ENCODE measurements at places on chromosomes 16 and 17.

DNA sequence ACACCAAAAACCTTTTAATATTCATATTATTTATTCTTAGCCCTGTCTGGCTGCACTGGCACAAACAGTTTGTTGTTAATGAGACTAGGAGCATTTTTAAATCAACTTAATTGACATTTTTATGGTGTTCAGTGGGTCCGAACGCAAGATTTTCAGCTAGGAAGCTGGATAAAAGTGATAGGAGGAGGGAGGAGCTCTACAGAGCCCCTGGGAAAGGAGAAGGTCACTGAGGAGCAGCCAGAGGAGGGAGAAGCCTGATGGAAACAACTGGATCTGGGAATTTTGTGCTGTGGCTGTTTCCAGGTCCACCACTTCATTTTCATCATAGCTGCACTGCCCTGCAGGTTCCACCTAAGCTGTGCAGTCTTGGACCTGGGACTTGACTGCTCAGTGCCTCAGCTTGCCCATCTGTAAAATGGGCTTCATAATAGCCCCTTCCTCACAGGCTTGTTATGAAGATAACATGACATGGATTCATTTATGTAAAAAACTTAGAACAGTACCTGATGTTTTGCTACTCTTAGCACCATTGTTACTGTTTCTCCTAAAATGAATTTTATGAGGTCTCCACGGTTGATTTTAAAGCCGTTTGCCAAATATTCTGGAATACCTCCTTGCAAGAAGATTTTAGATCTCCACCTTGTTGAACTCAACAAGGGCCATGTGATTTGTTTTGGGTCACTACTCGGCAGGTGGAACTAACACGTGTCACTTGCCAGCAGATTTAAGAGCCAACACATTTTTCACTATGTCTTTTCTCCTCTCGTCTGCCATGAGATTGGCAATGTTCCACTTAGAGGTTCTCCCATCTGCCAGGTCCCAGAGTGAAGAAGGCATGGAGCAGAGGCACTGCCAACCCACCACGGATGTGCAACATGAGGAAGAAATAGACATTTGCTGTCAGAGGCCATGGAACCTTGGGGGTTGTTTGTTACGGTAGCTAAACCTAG, 18.7 kb upstream of the GRIN2A start:
- DNase-seq = no peak

GRCh38 chr17:45225964-45226530, 4.4 kb downstream of the FMNL1 start:
- no peak for DNase-seq

DNA sequence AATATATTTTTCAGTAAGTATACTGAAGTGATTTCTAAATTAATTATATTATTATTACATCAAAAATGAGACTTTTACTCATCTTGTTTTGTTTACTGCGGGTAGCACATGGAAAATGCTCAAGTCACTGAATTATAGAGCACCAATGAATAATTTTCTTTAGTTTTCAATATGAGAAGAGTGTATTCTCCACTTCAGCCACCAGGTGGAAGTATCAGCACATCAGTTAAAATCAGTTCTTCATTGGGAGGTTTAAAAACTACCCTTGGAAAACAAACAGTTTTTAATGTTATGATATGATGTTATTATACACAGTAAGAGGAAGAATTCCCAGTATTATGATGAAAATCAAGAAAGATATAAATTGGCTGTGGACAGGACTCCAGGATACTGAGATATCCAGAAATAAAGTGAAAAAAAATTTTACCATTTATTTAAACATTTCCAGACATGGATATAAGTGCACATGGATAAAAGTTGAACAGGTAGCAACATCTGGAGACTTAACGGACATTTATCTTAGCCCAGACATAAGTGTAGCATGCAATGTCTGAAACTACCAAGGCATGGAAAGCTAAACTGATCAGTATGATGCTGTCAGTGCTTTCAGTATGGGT, 467.3 kb downstream of the KCNJ2 start:
- peak; percentile 29 for DNase-seq

DNA sequence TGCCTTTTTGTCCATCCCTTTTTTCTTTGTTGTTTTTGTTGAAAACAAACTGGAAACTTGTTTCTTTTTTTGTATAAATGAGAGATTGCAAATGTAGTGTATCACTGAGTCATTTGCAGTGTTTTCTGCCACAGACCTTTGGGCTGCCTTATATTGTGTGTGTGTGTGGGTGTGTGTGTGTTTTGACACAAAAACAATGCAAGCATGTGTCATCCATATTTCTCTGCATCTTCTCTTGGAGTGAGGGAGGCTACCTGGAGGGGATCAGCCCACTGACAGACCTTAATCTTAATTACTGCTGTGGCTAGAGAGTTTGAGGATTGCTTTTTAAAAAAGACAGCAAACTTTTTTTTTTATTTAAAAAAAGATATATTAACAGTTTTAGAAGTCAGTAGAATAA, 4.9 kb downstream of the SOX9 start:
- no peak for DNase-seq

All from NCI-H2227 treated with DMSO at 0.1 percent for 48 hours (cell line).